ENCODE measurements at places on chromosomes 1 and 21.

DNA sequence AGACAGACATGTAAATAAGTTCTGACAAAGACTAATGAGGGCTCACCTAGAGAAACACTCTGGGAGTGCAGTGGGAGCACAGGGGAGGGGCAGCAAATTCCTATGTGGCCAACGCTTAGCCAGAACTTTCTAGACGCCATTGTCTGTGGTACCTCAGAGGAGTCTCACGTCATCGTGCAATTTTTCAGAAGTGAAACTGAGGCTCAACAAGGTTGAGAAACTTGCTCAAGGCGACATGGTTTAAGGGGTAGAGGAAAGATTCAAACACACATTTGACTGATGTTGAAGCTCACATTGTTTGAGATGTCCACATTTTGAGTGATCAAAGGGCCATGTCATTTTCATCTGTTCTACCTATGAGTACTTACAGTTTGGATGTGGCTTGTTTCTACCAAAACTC lies 152.6 kb upstream of the LMO4 start:
- DNase-seq, result no peak

- peak; percentile 90 for DNase-seq
These were observed 272.2 kb downstream of the VAV3 start for GRCh38 chr1:107692580-107693345.

GRCh38 chr1:162500805-162501204 lies 3.2 kb downstream of the UHMK1 start:
- no peak for DNase-seq

GRCh38 chr1:206512058-206512850 lies 4.9 kb downstream of the RASSF5 start:
- no peak for DNase-seq

- DNase-seq, result no peak
These were observed 4.0 kb downstream of the ABCG1 start for GRCh38 chr21:42222821-42223390.

DNA sequence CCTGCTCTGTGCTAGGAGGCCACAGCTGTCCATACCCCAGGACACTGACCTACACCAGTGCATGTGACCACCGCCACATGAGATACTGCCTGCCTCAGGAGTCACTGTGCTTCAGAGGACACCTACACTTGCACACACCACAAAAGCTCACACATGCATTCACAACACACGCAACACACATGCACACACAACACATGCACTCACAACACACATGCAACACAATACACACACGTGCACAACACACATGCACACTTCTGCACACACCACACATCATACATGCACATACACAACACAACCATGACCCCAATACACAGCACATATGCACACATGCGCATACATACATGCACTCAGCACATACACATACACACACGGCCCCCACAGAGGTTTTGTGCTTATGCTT lies 28.7 kb upstream of the BACE2 start:
- DNase-seq, result no peak

- DNase-seq, result no peak
These were observed 276.3 kb upstream of the GREM2 start for GRCh38 chr1:240888039-240888786.

GRCh38 chr1:218613105-218613504 lies 268.0 kb downstream of the TGFB2 start:
- no peak for DNase-seq

GRCh38 chr1:33306653-33307493 lies 14.0 kb downstream of the A3GALT2 start:
- no peak for DNase-seq

DNA sequence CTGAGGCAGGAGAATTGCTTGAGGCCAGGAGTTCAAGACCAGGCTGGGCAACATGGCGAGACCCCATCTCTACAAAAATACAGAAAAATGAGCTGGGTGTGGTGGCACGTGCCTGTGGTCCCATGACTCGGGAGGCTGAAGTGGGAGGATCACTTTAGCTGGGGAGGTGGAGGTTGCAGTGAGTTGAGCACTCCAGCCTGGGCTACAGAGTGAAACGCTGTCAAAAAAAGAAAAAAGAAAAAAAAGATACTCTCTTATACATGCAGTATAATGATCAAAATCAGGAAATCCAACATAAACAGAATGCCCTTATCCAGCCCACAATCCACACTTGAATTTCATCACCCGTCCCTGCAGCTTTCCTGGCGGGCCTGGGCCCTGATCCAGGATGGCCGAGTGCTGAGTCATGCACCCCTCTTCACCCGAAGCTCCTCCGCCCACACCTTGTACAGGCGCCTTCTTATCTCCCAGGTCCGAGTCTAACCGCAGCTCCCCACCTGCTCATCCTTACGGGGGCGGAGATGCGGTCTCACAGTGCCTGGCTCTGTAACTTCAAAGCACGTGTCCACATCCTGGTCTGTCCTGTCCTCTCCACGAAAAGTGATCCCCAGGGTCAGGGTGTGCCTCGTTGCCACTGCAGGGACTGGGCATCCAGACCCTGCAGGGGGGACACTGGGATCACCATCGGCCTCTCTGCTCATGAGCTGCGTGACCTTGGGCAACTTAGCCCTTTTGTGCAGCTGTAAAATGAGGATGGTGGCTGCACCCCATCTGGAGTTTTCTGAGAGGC lies 120.2 kb upstream of the SLC45A1 start:
- DNase-seq, result peak; percentile 24

DNA sequence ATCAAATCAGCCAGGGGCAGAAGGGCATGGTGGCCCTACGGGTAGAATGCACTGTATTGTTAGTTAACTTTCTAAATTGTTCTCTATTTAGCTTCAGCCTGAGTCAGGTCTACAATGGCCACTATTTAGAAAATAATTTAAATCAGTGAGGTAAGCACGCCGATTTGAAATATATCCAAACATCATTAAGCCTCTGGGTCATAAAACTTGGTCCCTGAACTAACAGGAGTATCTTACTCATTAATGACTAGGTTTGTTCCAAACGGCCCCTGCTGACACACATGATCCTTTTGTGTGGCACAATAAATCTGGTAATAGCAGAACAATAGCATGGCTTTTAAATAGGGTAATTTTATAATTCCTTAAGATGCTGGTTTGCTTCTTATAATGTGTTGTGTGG lies 48.4 kb downstream of the STX6 start:
- no peak for DNase-seq

DNA sequence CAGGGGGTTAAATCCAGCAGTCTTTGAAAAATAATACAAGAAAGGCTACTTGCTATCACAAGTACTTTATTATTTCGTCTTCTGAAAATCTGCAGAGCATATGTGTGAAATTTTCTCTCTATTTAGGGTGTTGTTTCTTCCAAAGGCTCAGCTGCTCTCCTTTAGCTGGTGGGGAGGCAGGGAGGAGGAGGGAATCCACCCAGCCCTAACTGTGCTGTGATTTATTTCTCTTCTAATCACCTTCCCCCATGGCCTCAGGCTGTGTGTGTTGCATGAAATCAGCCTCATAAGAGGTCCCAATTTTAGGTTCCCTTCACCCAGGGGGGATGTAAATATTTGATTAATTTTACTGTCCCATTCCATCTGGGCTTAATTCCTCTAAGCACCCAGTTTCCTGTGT lies 77.6 kb upstream of the PGBD5 start:
- DNase-seq, result no peak

- no peak for DNase-seq
These were observed 144.6 kb downstream of the MAGI3 start for GRCh38 chr1:113534875-113535274.

- DNase-seq, result peak; percentile 65
These were observed 4.9 kb downstream of the PLEKHG5 start for GRCh38 chr1:6486433-6487011.

DNA sequence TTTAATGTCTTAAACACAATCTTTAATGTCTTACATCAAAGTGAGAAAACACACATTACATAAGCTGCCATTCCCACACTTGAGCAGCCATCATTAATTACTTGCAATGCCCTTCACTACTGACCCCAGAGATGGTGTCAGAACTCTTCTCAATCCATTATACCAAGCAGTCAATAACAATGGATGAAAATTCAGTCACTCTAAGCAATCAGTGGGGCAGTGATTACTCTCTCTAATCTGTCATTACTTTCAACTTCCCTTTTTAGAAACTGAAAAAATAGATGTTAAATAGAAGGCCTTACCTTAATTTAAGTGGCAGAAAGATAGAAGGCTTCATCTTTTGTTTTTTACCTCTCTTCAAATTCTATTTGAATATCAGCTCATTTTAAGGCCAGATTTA lies 9.7 kb upstream of the FRRS1 start:
- DNase-seq, result no peak

DNA sequence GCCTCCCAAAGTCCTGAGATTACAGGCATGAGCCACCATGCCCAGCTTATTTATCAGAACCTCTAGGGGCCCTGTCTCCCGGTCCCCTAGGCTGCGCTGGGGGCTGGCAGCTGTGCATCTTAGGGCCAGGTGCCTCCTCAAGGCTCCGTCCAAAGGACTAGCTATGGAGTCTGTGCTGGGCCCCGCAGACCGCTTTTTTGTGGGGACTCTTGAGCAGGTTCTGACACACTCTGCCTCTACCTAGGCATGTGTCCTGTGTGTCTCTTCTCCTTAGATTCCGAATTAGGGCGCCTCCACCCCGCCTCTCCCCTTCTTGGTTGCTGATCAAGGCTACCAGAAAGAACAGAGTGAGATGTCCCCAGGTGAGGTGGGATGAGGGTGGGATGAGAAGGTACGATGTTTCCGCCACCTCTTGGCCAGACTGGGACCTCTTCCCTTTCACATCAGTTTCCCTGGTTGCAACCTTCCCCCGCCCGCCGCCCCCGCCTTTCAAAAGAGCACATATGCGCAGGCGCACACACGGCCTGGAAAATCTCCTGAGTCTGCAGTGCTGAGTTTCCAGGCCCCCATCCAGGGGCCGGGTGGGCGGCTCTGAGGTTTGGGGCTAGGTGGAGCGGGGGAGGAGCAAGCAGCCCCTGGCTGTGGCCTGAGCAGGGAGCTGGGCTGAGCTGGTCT lies 5.0 kb upstream of the PTPN7 start:
- no peak for DNase-seq

DNA sequence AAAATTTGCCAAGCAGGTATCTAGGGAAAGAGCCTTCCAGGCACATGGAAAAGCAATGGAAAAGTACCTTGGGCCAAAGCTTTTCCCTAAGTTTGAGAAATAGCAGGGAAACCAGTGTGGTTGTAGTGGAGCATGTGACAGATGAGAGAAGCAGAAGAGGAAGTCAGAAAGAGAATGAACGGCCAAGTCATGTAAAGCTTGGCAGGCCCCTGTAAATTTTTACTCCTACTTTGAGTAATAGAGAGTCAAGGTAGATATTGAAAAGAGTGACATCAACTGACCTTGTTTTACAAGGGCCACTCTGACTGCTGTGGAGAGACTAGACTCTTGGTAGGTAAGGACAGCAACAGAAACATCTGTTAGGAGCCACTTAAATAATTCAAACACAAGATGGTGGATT lies 180.9 kb upstream of the PRMT6 start:
- DNase-seq, result no peak

DNA sequence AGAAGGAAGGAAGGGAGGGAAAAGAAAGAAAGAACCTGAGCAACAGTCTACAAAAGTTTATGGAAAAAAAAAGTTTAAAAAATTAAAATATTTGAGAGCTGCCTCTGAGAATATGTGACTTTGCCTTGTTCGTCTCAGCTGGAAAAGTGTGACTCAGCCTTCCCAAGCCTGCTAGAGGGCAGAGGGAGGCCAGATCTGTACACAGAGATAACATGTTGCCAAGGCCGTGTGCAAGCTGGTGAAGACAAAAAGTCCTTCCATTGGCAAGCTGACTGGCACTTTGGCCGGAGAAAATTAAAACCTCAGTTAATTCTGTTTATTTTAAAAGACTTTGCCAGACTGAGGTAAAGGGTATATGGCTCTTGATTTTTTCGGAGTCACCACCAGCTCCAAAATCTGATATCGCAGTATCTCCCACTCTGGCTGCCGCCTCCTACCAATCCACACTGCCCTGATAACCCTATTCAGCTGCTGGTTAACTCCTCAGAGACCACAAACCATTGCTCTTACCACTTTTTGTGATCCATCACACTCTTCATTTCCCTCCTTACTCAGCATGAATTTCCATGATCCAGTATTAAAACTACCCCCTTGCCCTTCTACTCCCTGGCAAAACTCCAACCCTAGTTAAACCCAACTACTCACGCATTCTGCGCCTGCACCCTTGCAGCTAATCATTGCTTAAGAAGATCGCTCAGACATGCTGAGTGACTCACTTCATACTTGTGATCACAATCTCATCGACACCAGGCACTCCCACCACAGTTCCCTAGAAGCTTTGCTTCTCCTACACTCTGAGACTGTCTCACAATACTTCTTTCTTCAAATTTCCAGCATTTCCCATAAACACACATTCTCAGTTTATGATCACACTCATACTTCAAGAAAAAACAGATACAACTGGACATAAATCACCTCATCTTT lies 5.7 kb upstream of the PPP1R15B start:
- peak; percentile 82 for DNase-seq

GRCh38 chr1:150995896-150996295 lies 10.8 kb downstream of the MINDY1 start:
- no peak for DNase-seq

DNA sequence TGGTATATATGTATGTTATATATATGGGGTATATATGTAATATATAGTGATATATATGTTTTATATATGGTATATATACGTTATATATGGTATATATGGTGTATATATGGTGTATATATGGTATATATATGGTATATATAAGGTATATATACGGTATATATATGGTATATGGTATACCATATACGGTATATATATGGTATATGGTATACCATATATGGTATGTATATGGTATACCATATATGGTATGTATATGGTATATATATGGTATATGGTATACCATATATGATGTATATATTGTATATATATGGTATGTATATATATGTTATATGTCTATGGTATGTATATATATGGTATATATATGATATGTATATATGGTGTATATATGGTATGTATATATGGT lies 447.7 kb upstream of the USP24 start:
- no peak for DNase-seq

DNA sequence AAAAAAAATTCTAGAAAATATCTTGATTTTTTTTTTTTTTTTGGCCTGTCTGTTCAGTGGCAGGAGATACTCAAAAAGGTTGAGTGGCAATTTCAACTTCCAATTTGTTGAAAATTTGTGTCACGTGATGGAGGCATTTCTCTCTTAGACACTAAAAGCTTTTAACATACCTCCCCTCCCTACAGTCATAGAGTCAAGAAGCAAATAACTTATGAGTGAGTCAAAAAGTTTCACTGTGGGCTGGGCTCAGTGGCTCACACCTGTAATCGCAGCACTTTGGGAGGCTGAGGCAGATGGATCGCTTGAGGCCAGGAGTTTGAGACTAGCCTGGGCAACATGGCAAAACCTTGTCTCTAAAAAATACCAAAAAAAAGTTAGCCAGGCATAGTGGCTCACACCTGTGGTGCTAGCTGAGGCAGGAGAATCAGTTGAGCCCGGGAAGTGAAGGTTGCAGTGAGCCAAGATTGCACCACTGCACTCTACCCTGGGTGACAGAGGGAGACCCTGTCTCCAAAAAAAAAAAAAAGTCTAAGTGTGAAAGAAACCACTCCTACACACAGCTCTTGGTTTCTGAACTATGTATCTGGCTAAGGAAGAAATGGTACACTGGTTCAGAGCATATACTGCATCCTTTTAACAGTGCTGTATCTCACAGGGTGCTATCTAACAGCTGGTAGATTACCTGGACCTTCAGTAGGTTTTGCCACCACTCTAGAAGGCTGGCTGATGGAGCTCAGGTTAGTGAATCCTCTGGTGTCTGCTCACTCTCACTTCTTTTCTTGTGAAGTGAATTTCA lies 11.6 kb upstream of the BSDC1 start:
- DNase-seq, result no peak

GRCh38 chr1:1283821-1284220 lies 3.6 kb downstream of the SCNN1D start:
- DNase-seq, result no peak

Data from DMS 273 treated with DMSO at 0.1 percent for 48 hours (cell line).